ENCODE measurements at places on chromosomes 7 and 10.

GRCh38 chr7:65915921-65916657, 43.2 kb downstream of the VKORC1L1 start:
- no peak for DNase-seq

DNA sequence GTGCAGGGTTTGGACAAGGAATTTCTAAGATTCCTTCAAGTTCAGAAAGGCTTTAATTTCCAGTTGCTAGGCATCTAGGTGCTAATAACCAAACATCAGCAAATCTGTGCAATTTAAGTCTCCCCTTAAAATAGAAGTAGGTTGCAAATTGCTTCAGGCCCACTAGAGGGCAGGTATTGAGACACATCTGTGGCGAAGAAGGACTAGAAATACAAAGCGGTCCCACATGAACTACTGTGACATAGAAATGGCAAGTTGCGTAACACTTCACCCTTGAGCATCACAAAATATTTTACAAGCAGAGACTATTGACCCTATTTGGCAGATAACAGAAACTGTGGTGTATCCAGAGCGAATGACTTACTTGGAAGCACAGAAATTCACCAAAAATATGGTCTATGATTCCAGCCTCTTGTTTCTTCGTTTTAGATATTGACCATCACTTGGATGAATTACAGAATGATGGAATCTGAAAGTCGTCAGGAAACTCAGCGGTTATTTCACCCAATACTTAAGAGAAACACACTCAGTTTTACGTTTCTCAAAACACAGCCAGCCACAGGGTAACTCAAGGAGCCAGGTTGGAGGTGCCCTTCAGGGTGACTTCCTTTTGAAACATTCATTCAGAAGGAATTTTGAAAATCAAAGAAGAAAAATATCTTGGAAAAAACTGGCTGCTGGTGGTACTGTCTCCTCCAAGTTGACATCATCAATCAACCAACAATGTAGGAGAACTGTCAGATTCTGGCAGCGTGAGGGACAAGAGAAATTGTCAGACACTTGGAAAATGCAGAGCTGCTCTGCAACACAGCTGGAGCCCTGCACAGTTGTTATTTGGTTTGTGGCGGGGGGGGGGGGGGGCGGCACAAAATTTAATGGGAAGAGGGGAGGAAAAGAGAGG, 256.3 kb upstream of the MINDY3 start:
- DNase-seq = no peak

- no peak for DNase-seq
Observed at GRCh38 chr10:30557884-30558283, 71.7 kb downstream of the LYZL2 start.

DNA sequence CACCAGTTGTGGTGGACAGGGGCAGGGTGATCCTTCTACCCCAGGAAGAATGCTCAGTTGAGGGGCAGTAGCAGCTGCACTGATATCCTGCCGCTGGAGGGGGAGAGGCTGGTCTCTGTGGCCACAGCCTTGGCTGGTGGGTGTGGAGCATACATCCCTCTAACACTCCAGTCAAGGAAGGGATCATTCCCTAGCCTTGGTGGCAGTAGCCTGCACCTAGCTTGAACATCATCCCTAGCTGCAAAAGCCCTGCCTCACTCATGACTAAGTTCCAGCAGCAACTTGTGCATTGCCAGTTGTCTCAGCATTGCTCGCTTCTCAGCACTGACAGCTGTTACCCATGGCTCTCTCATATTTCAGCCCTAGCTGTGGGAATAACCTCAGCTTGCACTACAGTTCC, 688.9 kb upstream of the POT1 start:
- no peak for DNase-seq

- no peak for DNase-seq
Observed at GRCh38 chr7:3847336-3847735, 546.3 kb downstream of the SDK1 start.

Data from stimulated activated CD4-positive, alpha-beta T cell treated with anti-CD3 and anti-CD28 coated beads, Interleukin-1b, Interleukin-23, amount 100 ng/mL, for 1 hour (primary cell).